NK-92 treated with Interleukin-12 subunit alpha and Interleukin-12 subunit beta, amount 100 ng/mL, for 24 hours (cell line): ENCODE measurements at places on chromosomes 1 and 21.

GRCh38 chr1:170032531-170033280 is 41.8 kb downstream of the KIFAP3 start:
- no peak for DNase-seq

- no peak for DNase-seq
Observed at GRCh38 chr1:240093120-240093961, 1.7 kb downstream of the FMN2 start.

DNA sequence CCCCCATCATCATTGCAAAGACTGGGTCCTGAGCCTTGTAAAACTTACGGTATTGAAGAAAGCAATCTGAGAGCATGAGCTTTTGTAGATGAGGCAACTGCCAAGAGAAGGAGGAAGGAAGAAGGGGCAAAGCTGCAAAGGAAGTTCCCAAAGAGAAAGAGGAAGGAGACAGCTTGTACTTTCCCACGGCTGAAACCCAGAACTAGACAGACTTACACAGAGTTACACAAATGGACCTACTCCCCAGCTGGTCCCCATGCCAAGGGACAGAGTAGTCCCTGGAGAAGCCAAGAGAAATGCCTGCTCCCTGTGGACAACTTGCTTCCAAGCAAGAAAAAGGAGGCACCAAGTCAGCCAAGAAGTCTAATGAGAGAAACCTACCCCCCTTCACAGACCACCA is 22.6 kb downstream of the SLC5A9 start:
- no peak for DNase-seq

GRCh38 chr1:41408691-41409090 is 47.5 kb downstream of the FOXO6 start:
- DNase-seq: no peak

DNA sequence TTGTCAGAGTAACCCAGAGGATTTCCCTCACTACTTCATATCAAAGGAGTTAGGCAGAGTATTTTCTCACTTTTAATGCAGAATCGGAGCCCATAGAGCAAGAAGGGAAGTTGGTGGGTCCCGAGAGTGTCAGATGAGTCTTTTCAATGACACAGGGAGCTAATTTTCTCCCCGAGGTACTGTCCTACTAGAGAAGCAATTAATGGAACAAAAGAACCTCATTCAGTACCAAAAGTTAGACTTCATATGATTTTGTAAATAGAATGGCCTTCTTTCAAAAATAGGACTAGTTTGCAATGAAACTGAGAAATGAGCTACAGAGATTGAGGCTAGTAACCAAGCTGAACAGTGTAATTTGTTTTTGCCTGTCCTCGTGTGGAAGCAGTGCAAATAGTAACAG is 3.9 kb downstream of the NCAM2 start:
- DNase-seq: no peak

GRCh38 chr21:45767071-45768006 is 123.8 kb downstream of the PCBP3 start:
- no peak for DNase-seq
